ENCODE measurements at places on chromosomes 7 and 10. TPM values are rescaled to one million over a fixed set of nuclear protein-coding genes. Genes with fewer than 3 reads are reported as not detected.

GRCh38 chr10:11231285-11231684 is 213.6 kb downstream of the CELF2 start:
- no peak for DNase-seq

GRCh38 chr7:139525239-139525638 is 1.8 kb downstream of the CLEC2L start:
- DNase-seq = no peak

DNA sequence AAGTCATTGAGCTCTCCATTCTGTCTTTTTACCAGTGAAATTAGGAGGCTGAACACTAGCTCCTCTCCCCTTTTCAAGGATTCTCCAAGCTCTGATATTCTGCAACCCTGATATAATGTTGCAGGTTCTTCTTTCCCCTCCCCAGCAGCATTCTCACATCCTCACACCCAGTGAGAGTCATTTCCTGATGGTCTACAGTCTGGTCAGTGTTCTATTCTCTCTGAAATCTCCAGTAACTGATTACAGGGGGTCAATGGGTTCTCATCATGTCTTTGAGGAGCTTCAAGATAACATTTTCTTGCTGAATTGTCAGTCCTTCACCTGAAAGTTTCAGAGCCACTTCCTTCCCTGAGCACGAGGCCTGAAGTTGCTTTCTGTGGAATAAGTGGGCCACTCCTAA is 299.4 kb downstream of the PTEN start:
- DNase-seq = no peak

DNA sequence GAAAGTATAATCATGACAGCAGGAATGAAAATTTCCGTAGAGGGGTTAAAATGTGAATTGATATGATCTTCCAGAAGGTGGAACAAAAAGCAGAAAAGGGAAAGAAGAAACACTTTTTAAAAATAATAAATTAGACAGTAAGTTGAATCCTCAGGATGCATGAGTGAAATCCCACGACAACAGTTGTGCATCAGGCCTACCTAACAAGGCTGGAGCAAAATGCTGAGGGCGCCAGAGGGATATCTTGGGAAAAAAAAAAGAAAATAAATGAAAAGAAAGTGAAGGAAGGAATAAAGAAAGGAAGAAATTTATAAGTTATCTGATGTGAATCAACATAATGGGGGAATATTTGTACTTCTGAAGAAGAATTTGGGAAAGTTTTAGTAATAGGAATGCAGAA is 13.0 kb upstream of the HUS1 start:
- no peak for DNase-seq

- no peak for DNase-seq
Observed at GRCh38 chr7:91582799-91583477, 297.6 kb downstream of the MTERF1 start.

DNA sequence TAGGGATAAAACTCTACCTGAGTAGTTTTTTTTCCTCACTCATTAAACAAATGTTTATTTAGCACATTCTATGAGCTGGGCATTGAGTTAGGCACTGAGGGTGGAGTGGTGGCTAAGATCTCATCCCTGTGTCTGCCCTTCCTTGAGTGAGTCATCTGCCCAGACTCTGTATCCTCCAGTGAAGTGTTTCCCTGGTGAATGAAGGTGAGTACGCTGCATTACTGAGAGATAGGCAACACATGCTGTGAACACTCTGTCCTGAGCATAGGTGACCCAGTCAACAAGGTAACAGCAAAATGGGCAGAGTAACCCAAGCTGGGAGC is 5.8 kb downstream of the PITX3 start:
- DNase-seq = no peak

DNA sequence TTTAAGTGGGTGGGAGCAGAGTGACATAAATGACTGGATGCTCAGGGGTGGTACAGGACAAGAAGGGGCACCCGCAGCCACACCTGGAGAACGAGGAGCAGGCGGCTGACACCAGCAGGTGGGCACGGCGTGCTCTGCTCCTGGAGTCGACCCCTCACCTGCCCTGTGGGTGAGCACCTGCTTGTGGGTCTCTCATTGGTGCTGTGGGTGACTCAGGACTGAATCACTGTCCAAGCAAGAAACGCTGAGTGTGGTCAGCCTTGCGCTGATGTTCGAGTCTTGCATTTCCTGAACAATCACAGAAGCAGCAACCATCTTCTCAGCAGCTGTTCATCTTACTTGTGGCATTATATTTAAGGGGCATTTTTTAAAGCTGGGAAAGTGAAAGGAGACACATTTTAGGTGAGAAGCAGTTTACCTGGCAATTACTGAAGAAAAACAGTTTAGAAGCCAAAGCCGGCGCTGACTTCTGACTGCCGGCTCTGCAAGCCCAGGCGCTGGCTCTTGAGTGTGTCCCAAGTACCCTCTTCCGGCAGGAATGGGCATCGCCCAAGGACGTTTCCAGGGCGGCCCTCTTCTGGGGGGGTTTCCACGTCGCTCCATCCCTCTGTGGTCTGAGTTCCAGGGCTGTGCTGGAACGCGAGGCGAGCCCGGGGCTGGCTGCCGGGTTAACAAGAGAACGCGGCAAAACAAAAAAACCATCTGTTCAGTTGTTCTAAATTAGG is 145.2 kb upstream of the PFKP start:
- no peak for DNase-seq

DNA sequence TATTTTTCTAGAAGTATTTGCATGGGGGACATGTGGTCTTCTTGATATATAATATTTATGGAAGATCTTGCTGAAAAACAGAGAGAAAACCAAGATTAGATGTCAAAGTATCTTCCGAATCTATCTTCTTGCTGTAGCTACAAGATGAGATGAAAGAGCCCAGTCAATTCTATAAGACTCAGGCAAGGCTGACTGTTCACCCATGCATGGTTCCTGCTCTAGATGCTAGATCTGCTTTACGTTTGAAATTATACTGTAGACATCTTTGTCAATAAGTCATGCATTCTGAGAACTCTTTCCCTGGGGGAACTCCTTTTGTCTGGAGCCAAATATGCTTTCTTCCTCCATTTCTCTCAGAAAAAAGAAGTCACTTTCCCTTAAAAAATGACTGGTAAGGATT is 1292.0 kb downstream of the XPNPEP1 start:
- no peak for DNase-seq

GRCh38 chr7:137443616-137444015 is 100.1 kb upstream of the PTN start:
- DNase-seq = no peak

DNA sequence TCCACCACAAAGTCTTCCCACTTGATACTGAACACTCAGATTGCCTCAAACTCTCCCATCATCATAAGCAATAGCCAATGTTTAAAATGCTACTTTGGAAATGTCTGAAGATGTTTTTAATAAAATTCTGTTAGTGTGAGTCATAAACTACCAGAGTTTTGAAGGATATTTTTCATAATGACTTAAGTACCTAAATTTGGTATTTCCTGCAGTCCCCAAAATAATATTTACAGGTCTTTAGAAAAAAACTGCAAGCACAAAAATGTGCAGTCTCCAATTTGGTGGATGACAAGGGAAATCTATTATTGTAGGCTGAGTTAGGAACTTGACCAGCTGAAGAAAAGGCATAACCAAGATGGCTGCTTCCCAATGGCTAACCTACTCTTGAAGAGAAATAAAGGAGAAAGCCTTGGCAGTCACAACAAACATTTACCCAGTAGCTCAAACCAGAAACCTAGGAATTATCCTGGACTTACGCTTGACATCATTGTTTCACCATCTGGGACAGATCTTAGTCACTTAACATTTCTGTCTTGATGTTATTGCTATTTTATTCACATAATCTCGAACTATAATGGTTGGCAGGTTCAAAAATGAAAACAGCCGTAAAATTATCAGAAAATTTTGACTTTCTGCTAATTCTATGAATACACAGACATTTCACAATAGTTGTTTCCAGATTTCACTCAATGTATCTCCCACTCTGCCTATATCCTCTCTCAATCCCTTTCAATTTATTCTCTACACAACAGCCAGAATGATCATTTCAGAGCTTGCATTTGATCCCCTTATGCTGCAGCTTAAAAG is 111.2 kb upstream of the STEAP1B start:
- no peak for DNase-seq

DNA sequence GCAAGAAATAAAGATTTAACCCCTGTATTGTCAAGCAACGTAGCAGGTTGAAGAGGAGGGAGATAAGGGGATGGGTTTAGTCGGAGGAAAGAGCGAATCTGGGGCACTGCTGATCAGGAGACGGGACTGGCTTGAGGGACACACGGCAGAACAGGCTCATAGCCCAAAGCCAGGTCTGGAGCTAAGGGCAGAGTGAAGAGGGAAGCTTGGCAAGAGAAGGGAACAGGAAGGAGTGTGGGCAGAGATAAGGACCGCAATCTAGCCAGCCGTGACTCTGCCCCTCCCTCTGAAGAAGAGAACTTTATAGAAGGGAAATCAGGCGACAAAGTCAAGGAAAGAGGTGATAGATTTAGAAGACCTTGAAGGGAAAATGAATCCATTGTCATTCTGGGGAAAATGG is 67.6 kb downstream of the CAV1 start:
- DNase-seq = no peak

DNA sequence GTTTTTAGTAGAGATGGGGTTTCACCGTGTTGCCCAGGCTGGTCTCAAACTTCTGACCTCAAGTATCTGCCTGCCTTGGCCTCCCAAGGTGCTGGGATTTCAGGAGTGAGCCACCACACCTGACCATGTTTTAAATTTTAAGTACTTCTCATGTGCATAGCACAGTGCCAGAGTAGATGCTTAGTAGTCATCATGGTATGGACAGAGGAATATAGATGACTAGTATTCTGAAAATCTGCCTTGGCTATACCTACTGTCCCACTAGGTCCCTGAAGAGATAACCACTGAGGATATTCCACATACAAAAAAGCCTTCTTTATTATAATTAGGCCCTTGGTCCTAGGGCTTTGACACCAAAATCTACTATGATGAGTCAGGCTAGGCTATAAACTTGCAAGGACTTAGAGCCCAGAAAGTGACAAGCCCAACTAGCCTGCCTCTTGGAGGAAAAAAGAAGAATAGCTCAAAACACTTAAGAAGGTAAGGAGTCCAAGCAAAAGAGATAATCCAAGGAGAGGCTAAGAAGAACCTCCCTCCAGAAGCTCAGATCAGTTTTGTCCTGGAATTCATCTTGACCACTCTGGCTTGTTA is 34.0 kb downstream of the LUC7L2 start:
- no peak for DNase-seq

DNA sequence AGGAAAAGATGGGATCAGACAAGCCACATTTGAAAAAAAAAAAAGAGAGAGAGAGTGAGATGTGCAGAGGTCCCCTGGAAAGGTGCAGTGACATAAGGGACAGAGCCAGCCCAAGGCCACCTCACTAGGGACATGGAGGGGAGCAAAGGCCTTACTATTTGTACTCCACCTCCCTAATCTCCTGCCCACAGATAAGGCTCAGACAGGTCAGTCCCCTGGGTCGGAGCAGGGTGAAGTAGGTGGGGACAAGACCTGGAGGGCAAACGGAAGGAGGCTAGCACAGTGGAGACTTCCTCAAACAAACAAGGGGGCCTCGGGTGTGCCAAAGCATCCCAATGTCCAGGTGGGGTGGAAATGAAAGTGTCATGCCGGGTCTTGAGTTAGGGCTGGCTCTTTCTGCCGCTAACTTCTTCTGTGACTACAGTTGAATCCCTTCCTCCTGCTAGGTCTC is 7.0 kb downstream of the PRF1 start:
- no peak for DNase-seq

DNA sequence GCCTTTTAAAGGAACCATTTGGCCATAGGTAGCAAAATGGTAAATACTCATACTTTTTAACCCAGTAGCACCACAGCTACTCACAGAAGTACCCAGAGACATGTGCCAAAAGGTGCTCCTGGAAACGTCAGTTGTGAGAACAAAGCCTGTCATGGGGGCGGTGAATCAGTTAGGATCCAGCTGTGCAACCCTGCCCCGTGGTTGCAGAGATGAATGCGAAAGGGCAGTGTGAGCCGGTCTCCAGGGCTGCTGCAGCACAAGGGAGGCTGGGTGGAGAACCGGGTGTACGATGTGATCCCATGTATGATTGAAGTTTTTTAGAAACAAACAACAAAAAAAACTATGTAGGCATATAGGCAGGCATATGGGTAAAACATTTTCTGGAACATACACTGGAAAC is 1.3 kb upstream of the LRRC18 start:
- DNase-seq = no peak

DNA sequence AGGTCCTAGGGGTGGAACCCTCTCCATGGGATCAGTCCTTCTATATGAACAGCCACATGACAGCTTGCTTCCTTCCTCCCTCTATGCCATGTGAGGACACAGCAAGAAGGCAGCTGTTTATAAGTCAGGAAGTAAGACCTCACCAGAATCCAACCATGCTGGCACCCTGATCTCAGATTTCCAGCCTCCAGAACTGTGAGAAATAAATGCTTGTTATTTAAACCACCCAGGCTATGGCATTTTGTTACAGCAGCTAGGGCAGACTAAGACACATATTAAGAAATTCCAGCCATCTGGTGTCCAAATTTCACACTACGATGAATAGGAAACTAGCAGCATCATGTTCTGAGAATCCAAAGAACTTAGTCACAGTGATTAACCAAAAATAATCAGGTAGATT is 140.1 kb downstream of the ZFAND4 start:
- DNase-seq = no peak

DNA sequence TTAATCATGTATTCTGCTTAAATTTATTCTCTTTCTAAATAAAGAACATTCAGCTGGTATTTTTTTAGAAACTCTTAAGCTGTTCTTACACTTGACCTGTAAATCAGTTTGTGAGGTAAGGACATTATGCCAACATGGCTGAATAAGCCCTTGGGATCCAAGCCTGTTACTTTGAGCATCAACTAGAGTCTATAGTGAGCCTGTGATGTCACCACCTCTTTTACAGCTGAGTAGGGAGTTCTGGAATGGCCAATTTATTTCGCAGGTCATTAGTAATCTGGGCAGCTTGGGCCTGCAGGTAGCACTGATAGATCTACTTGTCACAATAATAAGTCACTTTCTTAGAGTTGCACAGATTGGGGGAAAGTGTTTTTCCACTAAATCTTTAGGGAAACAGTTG is 915.2 kb upstream of the MBL2 start:
- DNase-seq = no peak

GRCh38 chr10:13787015-13787421 is 200.3 kb downstream of the PRPF18 start:
- DNase-seq = peak; percentile 33

DNA sequence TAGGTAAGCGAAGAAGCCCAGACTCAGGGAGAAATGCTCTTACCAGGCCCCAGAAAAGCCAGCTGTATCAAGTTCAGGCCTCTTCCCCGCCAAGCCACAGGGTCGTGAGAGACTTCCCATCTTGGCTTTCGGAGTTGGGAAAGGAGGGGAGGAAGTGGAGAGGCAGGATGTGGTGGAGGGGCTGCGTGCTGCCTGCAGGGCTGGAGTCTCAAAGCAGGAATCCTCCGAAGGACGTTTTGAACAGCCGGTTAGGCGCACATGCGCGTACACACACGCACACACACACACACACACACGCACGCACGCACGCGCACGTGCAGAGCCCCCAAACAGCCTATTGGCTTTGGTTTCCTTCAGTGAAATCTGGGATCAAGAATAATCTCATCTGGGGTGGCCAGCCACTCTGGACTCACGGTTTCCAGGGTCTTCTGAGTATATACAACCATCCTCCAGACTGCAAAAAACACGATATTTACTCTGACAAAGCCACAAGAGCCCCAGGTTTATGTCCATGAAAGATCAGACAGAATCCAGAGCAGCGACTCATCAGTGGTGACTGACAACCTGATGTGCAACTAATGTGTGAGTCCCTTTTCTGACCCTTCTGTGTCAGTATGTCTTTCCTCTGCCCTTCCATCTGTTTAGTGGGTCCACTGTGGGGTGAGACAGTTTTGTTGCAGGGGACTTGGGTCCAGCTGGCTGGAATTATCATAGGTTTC is 115.0 kb upstream of the ZNF438 start:
- DNase-seq = no peak

CLEC5A gene
- 3.6 TPM for total RNA-seq

SH2D4B gene
- 0.13 TPM for total RNA-seq

NRP1 gene
- 15.1 TPM for total RNA-seq

TAS2R3 gene
- total RNA-seq = 1.3 TPM

WDR11 gene
- total RNA-seq = 37.7 TPM
